Myocyte (in vitro differentiated cells): ENCODE measurements at places on chromosomes 16 and 17.

DNA sequence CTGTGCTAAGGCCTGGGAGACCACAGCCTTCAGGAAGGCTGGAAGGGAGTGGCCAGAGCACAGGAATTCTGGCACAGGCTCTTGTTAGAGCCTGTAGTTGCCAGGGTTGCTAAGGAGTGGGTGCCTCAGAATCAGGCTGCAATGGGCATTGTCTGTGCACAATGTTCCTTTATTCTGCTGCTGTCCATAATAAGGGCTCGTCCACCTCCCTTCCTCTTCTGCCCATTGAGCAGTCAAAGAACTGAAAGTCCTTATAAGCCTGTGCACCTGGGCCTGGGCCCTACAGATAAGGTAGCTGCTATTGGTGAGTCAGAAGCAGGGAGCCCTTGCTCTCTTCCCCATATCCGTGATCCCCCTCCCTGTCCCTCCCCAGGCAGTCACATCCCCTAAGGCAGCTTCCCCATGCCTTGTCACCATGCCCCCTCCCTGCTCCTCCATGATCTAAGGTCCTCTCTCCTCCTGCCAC is 5.4 kb upstream of the CNGB1 start:
- peak; percentile 13 for DNase-seq

DNA sequence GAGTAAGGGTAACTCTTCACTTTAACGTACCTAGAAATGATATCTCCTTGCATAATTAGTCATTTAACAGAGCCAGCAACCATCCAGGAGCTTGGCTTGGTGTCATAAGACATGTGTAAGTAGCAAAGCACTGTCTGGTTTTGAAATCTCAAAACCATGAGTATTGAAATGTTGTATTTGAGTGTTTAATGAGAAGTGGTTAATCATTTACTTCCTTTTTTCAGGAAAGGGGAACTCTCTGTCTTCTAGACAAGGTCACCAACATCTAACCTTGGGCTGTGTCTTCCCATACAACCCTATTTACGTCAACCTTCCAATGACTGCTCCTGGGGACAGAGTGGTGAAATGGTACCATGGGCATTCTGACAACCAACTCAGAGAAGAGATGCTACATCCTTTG is 27.1 kb downstream of the PMP22 start:
- DNase-seq = no peak

DNA sequence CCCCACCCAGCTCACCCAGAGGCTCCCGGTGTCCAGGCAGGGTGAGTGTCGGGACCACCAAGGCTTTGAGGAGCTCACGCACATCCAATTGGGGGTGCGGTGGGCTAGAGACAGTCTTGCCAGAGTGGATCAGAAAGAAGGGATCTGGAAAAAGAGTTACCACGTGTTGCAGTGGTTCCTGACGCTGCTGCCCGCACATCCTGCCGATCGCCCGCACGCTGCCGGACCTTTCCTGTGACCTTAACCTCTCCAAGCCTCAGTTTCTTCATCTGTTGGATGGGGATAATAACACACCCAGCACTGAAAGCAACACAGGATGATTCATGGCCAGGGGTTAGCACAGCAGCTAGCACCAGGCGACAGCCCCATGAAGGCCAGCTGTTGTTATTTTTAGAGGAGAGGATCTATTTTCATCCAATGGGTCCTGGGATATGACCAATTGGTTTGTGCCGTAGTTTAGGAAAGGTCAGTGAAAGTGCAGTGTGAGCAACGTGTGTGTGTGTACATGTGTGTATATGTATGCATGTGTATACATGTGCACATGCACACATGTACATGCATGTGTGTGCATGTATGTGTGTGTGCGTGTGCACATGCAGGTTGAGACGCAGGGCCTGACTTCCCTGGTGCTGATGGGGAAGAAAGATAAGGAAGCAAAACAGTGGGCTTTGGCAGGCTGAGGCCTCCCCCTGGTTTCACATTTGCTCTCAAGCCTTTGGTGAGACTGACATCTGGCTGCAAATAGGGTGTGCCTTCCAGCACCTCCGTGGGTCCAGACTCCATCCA is 2.5 kb downstream of the ITGAX start:
- peak; percentile 76 for DNase-seq

DNA sequence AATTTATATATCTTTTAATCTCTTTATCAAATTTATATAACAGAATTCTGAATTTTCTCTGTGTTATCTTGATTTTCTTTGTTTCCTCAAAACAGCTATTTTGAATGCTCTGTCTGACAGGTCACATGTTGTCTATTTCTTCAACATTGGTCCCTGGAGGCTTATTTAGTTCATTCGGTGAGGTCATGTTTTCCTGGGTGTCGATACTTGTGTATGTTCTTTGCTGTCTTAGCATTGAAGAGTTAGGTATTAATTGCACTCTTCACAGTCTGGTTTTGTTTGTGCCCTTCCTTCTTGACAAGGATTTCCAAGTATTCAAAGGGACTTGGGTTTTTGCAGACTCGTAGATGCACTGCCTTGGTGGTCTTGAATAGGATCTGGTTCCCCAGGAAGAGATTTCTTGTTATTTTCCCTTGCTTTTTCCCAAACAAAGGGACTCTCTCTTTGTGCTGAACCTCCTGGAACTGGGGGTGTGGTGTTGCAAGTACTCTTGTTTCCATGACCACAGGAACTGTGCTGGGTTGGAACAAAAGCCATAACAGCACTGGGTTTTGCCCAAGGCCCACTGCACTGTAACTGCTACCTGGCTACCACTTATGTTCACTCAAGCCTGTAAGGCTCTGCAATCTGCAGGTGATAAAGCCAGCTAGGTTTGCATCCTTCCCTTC is 1483.0 kb downstream of the CDH8 start:
- DNase-seq = no peak

DNA sequence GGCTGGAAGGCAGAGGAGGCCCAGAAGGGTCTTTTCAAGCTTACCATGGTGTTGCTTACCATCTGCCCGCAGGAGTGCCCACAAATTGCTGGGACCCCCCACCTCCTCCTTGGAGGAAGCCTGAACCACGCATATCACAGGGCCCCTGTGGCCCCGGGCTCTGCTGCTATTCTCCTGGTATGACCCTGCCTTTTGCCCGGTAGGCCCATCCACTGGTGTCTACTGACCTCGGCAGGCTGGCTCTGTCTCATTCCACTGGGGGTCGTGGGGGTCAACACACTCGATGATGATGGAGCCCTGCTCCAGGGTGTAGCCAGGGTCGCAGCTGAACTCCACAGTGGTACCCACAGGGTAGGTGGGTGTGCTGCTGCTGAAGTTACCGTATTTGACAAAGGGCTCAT is 8.2 kb upstream of the PHF12 start:
- no peak for DNase-seq

DNA sequence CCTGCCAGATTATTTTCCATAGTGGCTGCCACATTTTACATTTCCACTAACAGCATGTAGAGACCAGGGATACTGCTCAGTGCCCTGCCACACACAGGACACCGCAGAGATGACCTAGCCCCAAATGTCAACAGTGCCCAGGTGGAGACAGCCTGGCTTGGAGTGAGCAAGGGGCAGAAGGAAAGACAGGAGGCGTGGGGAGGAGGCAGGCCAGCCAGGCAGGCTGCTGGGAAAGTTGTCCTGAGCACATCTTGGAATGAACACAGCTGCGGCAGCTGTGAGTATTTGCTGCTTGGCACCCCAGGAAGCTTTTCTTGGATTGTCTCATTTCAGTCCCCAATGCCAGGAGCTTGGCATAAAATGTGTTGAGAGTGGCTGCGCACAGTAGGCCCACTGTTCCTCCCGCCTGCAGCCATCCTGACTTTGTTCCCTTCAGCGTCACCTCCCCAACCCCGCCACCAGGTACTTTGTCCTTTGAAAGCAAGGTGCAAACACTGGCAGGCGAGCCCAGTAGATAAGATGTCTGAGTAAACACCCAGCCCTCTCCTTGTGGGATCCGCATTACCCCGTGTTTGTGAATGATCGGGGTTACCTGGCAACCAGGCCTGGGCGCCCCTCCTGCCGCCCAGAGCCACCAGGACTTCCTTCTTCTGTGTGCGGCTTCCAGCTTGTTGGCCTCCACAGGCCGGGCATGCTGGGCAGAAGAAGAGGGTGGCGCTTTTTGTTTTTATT is 114.0 kb downstream of the CMIP start:
- no peak for DNase-seq

- DNase-seq = no peak
Measured at GRCh38 chr16:57485091-57485915, 990 bp downstream of the DOK4 start.

- no peak for DNase-seq
Measured at GRCh38 chr16:9469512-9469911, 378.1 kb downstream of the HAPSTR1 start.

DNA sequence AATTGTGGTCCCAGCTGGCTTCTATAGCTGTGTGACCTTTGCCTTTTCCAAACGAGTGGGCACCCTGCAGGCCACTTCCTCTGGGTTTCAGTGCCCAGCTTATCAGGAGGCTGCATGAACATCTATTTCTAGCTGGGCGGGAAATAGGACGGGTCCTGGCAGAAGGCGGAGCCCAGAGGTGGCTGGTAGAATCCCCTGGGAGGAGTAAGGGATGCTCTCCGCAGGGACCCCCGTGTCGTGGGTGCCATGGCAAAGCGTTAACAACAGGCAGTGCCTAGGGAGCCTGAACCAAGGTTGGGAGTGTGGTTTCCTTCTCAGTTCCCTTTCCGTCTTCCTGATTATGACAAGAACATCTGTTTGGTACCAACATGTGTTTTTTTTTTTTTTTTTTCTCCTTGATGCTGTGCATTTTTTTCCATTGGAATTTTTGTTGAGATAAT is 58.2 kb downstream of the PLCG2 start:
- no peak for DNase-seq
